ENCODE measurements at places on chromosomes 6 and 20.

GRCh38 chr6:83976037-83976755, 57.4 kb upstream of the MRAP2 start:
- no peak for DNase-seq

DNA sequence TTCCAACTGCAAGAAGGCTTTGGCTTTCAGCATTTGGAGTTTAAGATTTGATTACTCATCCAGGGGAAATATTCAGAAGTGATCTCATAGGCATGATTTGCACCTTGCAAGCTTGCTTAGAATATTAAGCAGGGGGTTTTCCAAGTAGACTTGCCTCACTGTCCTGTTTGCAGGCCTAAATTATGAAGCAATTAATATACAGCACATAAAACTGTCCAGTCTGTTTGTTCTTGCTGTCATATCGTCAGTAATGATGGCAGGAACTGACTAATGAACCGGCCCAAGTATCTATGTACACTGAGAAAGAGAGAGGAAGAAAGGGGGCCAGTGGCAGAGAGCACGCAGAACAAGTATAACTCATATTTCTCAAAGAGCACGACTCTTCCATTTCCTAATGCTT, 212.5 kb upstream of the SUPT3H start:
- no peak for DNase-seq

GRCh38 chr6:104418125-104418524, 441.6 kb downstream of the HACE1 start:
- no peak for DNase-seq

DNA sequence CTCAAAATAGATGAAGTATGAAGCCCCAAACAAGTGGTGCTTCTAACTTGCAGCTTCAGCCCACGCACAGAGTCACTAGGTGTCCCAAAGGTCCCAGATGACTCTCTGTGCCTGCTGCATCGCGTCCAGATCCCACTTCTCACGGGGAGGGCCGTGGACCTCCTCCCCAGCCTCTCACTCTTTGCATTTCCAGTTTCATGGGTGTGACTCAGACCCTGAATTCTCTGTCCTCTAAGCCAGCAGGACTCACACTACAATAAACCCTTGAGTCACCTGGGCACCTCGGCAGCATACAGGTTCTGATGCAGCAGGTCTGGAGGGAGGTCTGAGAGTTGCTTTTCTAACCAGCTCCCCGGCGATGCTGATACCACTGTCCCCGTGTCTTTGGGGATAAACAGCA, 114.0 kb upstream of the RIN2 start:
- DNase-seq: no peak

- DNase-seq: no peak
These were observed 48.6 kb upstream of the GRIK2 start for GRCh38 chr6:101344885-101345284.

DNA sequence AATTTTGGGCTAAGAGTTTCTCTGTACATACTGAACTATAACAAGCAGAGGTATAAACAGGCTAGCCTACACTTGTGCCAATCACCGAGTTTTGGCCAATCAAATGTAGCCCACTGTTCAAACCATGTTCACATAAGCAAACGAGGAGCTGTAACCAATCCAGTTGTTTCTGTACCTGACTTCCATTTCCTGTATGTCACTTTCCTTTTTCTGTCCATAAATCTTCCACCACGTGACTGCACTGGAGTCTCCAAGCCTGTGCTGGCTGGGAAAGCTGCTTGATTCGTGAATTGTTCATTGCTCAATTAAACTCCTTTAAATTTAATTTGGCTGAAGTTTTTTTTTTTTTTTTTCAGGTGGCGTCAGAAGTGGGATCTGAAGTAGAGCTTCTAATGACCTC, 332.9 kb downstream of the RNF144B start:
- DNase-seq: no peak

DNA sequence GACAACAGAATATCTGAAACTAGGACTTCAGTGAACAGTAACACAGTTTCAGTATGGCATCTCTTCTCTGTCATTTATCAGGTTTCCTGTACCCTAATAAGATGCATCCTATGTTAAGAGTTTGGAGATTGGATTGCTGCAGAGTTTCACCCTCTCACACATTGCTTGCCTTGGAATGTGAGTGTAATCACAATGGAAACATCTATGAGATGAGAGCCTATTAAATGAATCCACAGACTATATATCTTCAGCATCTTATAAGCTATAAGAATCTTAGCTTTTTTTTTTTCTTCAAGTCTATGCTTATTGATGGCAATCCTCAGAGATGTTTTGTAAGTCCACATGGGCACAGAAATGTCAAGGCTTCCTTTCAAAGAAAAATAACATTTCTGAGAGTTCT, 292.5 kb downstream of the PRKN start:
- DNase-seq: no peak

DNA sequence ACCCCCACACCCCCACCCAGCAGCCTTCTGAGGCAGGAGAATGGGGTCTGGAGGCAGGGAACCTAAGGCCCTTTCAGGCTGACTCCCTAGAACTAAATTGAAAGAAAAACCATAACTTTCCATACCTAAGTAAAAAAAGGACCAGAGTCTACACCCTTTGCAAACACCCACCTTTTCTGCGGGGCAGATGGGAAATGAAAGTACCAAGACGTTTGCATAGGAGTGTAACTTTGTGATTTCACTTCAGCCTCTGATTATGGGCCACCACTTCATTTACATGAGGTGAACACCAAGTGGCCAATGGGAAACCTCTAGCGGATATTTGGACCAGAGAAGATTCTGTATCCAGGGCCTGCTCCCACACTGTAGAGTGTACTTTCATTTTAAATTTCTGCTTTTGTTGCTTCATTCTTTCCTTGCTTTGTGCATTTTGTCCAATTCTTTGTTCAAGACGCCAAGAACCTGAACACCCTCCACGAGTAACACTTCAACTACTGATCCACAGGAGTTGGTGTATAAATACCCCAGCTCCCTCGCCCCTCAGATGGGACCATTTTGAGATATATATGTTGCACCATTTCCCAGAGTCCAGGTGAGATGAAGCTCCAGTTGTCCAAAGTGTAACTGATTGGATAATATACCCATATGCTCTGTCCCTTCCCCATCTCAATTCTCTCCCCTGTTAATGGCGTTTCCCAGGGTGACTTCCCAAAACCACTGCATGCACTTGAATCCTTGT, 18.9 kb upstream of the SRSF6 start:
- DNase-seq: no peak

GRCh38 chr6:14852375-14852774, 393.5 kb upstream of the JARID2 start:
- no peak for DNase-seq

DNA sequence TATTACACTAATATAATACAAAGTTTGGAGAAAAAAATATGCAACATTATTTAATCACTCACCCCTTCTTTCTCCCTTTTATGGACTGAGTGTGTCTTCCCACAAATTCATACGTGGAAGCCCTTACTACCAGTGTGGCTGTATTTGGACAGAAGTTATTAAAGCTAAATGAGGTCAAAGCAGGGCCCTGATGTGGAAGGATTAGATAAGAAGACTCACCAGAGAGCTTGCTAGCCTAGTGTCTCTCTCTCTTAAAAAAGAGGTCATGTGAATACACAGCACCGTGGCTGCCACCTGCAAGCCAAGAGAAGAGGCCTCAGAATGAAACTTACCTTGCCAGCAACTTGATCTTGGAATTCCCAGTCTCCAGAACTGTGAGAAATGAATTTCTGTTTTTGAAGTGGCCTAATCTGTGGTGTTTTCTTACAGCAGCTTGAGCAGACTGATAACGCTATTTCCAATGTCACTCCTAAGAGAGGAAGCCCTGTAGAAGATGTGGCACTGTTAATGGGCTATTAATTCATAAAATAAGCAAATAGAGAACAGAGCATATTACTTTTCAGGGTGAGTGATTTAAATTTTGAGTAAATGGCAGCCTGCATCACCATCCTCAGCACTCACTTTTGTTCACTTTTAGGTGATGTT, 233.4 kb downstream of the TBC1D7 start:
- no peak for DNase-seq

DNA sequence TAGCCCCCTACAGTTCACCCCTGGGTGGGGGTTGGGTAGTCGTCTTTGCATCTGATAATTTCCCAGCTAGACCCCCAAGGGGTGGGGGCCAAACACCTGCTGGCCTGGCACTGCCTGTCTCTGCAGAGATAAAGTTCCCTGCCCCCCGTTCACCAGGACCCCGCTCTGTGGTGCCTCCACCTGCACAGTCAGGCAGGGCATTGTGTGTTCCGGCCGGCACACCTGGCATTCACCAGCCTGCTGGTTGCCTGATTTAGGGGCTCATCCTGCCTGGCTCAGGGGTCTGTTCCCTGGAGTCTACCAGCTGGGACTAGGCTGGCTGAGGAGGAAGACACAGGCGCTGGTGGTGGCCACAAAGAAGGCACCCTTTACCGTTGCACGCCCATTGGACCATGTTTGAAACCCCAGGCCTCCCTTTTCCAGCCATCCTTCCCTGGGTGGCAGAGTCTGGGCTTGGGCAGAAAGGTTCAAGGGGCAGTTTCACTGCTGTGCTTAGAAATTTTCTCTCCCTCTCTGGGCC, 30.8 kb upstream of the SCRT2 start:
- no peak for DNase-seq

- no peak for DNase-seq
These were observed 198.7 kb downstream of the MOXD1 start for GRCh38 chr6:132202574-132202973.

GRCh38 chr6:35273822-35274559, 14.5 kb downstream of the ZNF76 start:
- no peak for DNase-seq

DNA sequence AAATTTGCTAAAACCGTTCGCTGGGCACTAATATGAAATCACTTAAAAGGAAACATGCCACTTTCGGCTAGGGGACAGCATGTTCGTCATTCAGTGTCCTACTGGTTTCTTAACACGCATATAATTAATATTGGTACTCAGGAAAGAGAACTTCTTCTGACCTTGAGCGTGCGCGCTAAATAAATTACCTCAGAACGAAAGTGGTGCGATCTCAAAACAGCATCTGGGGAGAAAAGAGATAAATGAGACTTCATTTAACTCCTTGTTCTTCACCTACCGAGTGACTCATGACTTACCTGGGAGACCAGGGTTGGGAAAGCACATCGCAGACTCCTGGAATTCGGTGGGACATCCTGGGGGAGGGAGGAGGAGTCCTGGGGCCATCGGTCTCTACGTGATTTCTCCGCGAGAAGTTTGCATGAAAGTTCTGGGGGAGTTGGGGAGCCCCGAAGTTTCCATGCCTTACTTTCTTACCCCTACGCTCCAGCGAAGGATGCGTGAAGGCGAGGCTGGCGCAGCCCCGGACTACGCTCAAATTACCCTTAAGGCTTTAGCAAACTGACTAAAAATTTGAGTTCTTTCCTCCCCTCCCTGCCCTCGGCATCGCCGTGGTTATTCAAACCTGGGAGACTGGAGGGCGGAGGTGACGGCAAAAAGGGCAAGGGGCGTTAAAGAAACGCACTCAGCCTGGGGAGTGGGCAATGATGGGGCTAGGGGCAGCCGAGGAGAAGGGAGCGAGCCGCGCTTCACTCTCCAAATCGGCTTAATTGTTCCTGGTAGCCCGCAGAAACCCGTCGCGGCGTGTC, 1.1 kb upstream of the BEND6 start:
- no peak for DNase-seq

DNA sequence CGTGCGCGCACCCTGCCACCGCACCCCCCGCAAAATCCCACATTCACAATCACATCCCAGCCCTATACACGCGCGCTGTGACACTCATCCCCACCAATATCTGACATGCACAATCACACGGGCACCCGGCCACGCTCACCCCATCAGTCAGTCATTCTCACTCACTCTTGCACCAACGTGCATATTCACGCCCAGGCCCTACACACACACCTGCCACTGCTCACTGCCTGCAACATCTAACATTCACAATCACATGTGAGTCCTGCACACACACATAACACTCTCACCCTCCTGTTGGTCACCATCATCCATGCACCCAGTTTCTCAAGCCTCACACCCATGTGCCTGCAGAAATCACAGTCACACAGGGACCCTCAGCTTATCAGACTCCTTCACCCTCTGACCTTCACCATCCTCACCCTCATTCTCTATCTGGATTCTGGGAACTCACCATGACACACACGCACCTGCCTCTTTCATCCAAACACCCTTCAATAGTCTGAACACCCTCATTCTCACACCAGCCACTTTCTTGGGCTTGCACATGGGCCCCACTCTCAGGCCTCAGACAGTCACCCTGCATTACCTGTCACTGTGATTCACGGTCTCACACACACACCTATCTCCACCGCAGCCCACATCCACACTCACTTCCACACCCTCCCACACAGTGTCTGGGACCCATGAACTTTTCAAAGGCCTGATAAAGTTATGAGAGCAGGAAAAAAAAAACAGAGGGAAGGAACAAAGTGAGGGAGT, 748 bp upstream of the ATP9A start:
- no peak for DNase-seq

Data from activated CD8-positive, alpha-beta memory T cell treated with anti-CD3 and anti-CD28 coated beads for 1 hour (primary cell).